ENCODE measurements at places on chromosomes 13 and 19.

DNA sequence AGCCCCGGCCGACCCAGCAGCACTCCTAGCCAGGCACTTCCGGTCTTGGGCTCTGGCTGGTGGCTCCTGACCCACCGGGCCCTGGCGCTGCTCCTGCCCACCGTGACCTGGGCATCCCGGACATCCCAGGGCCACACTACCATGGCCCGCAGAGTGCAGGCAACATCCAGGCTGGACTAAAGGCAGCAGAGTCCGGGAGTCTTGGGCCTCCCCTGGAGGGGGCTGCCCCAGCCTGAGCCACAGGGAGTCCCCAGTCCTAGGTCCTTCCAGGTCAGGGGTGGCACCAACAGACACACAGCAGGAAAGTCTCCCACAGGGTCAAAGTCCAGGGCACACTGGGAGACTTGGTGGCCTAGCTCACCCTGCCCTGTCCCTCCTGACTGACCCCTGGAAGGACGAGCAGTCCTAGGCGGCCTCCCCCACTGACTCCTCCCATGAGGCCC, 10.8 kb downstream of the LSM4 start:
- DNase-seq, result no peak

DNA sequence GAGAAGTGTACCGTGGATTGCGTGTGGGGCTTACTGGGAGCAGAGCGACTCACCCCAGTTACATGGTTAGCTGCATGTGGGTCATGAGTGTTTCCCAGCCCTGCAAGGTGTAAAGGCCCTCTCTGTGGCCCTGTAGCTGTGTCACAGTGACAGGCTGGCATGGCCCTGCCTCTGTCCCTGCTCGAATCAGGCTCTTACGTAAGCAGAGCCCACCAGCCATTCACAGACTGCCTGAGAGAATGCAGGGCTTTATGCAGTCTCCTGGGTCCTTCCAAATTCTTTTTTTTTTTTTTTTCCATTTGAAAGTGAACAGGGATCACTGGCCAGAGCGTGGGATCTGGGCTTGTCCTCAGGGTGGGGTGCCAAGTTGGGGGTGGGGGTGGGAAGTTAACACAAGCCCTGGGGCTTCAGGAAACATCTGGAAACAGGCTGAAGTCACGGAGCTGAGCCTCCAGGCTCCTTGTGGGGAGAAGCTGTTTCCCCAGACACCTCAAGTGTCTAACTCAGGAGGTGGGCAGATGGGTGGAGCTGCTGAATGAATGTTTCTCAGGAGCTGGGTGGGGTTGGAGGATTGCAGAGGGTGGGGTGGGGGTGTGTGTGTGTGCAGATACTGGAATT, 13.4 kb downstream of the TECR start:
- no peak for DNase-seq

- peak; percentile 82 for DNase-seq
Observed at GRCh38 chr19:58572026-58572817, 913 bp downstream of the MZF1 start.

- no peak for DNase-seq
Observed at GRCh38 chr13:25816239-25816638, 235.6 kb downstream of the SHISA2 start.
